ENCODE measurements at places on chromosomes 6 and 20. TPM values are rescaled to one million over a fixed set of nuclear protein-coding genes. Genes with fewer than 3 reads are reported as not detected.

The COL9A3 gene
- total RNA-seq = 43.0 TPM

DNA sequence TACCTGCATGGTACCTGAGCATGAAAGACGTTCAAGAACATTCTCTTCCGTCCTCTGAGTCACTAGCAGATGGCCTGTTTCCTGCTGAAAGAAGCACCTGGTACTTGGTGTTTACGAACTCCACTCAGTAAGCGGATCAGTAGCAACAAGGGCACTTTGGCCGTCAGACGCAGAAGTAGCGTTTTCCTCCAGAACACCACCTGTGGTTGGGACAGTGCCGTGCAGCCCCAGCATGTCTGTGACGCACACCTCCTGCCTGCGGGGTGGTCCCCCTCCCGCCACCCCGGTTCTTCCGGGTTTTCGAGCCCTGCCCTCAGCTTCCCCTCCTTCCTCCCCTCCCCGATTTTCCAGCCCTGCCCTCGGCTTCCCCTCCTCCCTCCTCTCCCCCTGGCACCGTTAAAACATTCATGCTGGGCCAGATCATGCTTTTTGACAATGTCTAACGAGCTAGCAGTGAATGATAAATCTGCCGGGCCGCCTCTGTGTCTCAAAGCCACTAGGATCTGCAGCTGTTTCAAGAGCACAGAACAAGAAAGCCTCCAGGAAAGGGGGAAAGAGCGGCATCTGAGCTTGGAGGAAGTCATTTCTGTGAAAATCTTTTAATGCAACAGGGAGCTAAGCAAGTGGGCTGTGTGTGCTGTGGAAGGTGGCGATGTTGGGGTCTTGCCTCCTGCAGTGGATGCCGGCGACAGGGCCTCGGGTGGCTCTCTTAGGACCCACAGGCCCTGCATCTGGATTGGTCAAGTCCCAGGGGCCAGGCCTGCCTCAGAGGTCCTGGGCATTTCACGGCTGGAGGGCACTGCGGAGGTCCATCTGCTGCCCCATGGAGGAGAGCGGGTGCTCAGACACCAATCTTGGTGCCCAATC is 207.9 kb downstream of the ERMARD start:
- no peak for DNase-seq

- no peak for DNase-seq
These were observed 98.3 kb downstream of the RAMACL start for GRCh38 chr6:166488076-166488685.

The RAET1L gene
- not detected for total RNA-seq

GRCh38 chr6:54598787-54599313 is 247.7 kb upstream of the FAM83B start:
- no peak for DNase-seq

- DNase-seq = no peak
These were observed 288.9 kb upstream of the IRAK1BP1 start for GRCh38 chr6:78578430-78578829.

DNA sequence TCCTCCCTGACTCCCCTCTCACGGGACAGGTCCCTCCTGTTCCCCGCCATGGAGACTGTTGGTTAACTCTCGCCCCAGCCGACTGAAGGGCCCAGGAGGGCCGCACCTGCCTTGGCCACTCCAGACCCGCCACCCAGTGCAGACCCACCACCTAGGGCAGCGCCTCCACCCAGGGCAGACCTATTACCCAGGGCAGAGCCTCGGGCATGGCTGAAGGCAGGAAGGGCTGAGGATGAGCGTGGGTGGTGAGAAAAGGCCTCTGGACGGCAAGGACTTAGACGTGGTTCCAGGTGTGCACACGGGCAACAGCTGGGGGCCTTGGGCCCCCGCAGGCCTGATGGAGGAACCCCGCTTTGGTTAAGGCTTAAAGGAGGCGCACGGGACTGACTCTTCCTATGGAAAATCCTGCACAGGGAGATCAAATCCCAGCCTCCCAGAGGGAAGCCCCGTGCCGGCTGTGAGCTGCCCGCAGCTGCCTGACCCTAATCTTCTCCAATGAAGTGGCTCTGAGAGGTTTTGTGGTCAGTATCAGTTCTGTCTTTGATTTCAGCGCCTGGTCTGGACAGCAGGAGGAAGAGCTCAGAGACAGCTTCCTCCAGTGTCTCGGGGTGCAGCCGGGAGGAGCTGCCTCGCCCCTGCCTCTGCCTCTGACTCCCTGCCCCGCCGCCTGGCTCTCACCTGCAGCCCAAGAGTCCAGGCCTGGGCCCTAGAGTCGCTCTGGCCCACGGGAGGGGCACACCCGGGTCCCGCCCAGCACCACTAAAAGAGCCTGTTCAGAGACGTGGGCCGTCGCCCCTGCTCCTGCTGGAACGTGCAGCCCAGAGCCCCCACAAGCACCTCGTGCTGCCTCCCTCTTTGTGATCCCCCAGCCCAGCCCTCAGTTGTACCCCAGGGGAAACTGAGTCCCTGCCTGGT is 12.1 kb upstream of the CHRNA4 start:
- no peak for DNase-seq

GRCh38 chr6:124143435-124143834 is 339.8 kb downstream of the NKAIN2 start:
- no peak for DNase-seq

DNA sequence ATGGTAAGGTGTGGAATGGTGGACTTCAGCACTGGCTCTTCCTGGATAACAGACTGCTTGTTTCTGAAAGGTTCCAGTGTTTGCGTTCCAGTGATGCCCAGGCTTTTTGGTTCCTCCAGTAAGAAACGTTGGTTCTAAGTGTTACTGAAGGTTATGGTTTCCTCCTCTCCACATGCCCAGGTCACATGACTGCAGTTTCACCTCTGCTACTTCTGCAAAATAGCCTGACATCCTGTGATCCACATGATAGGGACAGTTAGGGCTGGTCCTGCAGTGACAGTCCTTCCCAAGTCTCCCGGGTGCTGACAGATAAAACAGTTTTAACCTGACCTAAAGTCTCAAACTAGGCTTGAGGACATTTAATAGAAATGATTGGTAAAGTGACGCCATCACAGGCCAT is 132.2 kb upstream of the CST7 start:
- DNase-seq = no peak

The NUS1 gene
- total RNA-seq = 47.3 TPM

The DAAM2 gene
- 50.3 TPM for total RNA-seq

- peak; percentile 59 for DNase-seq
These were observed 27.0 kb upstream of the ETV7 start for GRCh38 chr6:36414481-36414880.

GRCh38 chr20:62352402-62353288 is 14.5 kb downstream of the LAMA5 start:
- no peak for DNase-seq

The PRICKLE4 gene
- total RNA-seq = 3.1 TPM

The TBC1D20 gene
- 44.8 TPM for total RNA-seq

GRCh38 chr6:103983011-103983410 is 876.7 kb downstream of the HACE1 start:
- no peak for DNase-seq

DNA sequence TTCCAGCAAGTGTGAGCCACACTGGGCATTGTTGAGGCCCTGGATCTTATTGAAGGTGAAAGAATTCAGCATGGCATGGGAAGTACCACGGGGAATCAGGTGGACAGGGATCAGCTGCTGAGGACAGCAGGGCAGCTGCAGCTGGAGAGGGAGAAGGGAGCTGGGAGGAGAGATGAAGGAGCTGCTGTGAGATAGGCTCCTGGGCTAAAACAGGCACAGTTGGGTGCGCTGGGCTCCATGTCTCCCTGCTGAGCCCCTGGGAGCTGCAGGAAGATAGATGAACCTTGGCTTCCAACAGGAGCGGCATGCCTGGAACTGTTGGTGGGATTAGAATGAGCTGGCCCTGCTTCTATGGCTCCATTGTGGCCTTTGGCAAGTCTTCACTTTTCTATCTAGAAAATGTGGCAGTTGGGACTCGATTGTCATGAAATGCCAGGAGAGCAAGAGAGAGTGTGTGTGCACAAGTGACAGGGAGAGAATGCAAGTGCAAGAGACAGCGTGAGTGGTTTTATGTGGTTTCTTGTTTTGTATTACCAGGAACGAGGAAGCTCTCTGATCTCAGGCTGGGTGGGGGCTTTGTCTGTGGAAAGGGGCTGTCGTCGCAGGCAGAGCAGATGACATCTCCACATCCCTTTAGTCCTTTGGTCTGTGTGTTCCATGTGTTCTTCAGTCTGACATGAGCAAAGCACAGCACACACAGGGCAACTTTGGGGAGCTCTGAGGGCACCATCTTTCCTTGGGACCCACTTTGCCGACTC is 20.4 kb downstream of the SNPH start:
- DNase-seq = no peak

DNA sequence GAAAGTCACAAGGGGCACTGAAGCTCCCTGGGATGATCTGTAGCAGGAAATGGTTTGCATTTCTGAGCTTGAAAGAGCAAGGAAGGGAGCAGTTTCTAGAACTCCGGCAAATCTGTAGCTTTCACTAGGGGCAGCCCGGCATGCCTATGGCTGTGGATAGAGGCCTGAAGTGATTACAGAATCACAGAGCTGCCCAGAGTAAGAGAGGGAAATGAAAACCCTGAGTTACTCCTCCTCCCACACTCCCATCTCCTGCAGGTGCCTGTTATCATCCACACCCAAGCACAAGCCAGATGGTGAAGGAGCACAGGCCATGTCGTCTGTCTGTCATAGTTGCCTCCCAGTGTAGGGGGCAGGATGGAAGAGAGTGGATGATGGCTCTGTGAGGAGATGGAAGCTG is 37.1 kb downstream of the HLA-F start:
- DNase-seq = no peak

- DNase-seq = no peak
These were observed 2.4 kb upstream of the EIF6 start for GRCh38 chr20:35286899-35287508.

DNA sequence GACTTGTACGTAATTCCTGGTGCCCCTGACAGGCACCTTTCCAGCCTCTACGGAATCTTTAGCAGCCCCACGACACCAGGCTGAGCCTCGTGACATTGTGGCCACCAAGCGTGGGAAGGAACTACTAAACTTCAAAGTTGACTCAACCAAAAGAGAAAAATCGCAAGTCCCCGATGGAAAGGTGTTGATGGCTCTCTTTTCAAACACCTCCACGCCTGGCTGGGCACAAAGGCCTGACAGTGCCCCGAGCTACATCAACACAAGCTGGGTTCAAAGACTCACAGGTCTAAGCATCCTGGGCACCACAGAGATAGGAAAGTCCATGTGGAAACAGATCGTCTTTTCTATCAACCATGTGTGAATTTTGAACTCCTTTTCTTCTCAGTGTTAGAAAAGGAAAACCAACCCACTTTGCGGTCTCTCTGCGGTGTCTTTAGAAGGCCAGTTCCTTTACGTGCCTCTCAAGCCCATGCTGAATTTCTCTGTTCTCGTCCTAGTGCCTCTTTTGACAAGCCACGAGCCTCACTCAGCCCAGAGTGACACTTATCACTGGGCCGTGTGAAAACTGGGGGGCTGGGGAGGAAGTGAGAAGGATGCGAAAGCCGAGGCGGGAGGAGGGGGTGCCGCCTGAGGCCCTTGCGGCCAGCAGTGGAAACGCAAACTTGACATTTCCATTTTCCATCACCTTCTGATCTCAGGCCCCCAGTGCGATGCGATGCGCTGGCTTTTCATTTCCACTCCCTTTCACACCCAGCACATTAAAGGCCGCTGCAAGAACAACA is 59.4 kb downstream of the GFOD1 start:
- no peak for DNase-seq

The CRISP2 gene
- not detected for total RNA-seq

The ADGRF1 gene
- total RNA-seq = 0.05 TPM

The TRIM10 gene
- not detected for total RNA-seq

DNA sequence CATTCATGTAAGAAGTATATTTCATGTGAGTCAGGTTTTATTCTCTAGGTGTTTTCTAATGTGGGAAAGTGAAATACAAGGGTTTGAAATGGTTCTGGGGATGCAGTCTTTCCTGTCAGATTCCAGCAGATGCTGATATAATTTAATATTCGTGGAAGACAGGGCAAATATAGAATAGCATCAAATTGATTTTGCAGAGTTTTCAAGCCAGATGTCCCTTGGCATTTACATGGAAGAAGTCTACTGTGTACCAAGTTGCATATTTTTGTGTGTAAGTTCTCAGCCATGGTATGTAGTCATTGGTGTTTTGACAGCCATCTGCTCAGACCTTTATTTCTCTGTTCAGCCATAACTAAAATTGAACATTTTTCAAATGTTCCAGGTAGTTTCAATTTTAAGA is 143.7 kb downstream of the LAMA2 start:
- DNase-seq = no peak

DNA sequence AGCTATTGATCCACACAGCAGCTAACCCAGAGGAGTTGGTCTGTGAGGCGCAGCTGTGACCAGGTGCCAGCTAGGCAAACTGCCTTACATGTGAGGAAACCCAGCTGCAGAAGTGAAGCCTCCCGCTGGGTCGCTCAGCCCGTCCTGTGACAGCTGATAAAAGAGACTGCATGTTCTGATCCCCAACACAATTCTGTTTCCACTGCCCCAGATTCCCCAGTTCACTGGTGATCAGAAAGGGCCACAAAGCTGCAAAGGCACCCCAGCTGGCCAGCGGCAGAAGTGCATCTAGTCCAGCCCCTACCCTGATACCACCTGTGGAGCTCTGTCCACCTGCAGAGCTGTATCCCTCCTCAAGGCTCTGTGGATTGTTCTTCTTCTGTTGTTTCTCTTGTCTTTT is 64.5 kb downstream of the CTNNBL1 start:
- no peak for DNase-seq

DNA sequence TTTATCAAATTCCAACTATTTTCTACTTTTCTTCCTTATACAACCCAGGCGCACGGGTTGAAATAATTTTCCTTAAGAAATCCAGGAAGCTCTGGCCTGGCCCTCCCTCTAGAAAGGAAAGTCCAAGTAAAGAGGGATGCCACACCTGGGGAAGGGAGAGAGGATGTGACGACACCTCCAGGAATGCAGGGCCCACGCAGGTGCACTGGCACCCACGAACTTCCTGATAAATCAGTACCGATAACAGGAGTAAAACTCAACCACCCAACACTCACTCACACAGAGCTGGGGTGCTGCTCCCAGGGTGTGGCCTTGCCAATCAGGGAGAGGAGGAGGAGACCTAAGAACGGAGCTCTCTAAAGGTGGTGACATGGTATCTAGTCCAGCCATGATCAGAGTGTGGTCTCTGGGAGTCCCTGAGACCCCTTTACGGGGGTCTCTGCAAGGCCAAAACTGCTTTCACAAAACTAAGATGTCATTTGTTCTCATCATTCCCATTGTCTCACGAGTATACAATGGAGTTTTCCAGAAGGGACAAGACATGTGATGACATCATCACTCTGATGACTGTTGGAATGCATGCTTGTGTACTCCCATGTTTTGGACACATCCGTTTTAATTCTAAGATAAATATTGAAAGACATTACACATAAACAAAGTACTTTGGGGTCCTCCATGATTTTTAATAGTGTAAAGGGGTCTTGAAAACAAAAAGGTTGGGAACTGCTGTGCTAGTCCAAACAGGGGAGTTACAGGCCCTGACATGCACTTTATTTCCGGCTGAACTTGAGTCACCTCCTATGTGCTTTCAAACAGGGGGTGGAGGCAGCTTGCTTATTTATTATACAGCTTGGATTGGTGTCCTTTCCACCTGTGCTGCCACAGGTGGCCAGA is 2.2 kb upstream of the PARD6B start:
- DNase-seq = no peak
